Stimulated activated CD4-positive, alpha-beta T cell treated with anti-CD3 and anti-CD28 coated beads, Interleukin-15, amount 100 ng/mL, for 1 hour (primary cell): ENCODE measurements at places on chromosomes 5 and 9.

DNA sequence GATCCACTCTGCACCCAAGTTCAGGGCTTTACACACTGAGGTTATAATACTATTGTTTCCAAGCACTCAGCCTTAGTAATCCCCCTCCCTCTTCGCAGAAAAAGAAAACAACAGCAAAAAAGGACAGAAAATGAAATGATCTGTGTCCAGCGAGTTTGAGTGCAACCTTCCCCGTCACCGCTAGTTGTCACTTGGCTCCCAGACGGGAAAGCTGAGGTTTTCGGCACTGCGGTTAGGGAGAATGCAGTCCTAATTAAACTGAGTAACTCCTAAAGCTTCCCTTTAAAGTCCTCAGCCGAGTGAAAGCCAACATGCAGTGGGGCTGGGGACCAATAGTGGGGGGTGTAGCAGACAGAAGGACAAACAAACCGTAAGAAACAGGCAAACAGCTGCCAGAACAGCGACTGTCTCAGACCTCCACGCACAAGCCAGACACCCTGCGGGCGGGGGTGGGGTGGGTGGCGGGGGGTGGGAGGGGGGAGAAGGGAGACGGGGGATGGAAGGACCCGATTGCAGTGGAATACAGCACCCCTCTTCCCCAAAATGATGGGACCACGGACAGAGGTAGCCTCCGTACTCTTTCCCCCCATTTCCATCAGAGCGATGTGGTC lies 680 bp downstream of the GLRA1 start:
- no peak for DNase-seq

- DNase-seq: no peak
Observed at GRCh38 chr9:107175041-107175440, 108.0 kb upstream of the RAD23B start.

DNA sequence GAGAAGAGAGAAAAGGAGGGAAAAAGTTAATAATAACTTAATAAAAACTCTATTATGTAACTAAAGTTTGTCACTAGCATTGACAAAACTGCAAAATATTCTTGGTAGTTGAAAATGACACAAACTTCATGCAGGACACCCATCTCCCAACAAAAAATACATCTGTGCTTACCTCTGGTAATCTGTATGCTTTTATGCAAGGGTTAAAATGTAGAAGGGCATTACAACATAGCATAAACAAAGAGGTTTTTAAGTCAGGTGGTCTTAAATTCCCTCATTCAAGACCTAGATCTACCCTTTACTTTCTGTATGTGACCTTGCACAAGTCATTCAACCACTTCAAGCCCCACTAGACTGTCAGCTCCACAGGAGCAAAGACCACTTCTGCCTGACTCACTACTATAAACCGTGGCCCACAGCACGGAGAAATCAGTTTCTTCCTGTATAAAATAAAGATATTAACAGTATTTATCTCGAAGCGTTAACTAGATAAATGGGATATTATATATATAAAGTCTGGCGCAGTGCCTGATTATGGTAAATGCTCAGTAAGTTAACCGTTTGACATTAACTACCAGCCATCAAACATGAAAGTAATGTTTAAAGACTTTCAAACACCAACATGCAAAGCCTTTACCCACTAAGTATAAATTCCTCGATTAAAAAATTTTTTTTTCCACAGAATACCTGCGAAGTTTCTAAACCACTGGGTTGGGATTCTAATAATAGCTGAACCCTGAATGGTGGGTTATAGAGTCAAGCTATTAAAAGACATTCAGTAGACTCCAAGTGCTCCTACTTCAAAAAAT lies 2.0 kb downstream of the FBXL17 start:
- DNase-seq: no peak

- DNase-seq: no peak
Observed at GRCh38 chr9:131505012-131505411, 2.3 kb downstream of the POMT1 start.

DNA sequence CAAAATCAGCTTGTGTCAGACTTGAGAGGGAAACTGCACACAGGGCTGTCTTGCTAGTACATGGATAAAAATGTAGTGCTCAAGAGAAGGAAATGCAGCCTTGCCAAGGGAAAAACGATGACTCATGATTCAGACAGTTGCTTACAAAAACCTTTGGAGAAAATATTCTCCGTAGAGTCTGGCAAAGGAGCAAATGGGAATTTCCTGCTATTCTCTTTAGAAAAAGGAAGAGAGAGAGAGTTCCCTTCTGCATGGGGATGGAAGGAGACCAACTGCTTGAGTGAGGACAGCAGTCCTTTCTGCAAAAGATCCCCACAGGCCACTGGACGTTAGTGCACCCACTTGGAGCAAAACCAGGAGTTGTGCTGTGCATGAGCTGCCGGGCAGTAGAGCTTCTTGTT lies 7.6 kb downstream of the IFNB1 start:
- no peak for DNase-seq

GRCh38 chr5:18932081-18932480 lies 1055.9 kb downstream of the CDH18 start:
- no peak for DNase-seq

GRCh38 chr5:178883815-178884430 lies 11.8 kb upstream of the ZFP2 start:
- DNase-seq: no peak

- no peak for DNase-seq
Observed at GRCh38 chr9:16258191-16258590, 612.3 kb downstream of the BNC2 start.

- no peak for DNase-seq
Observed at GRCh38 chr9:127563579-127563978, 48.5 kb upstream of the STXBP1 start.

GRCh38 chr9:86452201-86452828 lies 98.1 kb upstream of the TUT7 start:
- DNase-seq: no peak

DNA sequence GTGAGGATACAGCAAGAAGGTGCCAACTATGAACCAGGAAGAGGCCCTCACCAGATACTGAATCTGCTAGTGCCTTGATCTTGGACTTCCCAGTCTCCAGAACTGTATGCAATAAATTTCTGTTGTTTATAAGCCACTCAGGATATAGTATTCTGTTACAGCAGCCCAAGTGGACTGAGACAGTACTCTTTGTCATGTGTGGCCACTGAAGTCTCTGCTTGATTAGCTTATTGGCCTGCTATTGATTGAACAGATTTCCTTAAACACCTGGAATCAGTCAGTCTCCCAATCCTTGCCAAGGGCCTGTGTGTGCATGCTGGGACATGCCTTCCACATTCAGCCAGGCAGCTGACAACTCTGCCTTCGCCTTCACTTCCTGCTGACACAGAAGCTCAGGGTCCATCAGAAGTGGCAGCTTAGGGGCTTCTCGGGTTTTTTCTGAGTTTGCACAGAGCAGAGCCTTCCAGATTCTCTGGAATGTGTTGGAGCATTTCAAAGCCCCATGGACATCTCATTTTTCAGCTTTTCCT lies 13.7 kb upstream of the ROR2 start:
- DNase-seq: no peak

DNA sequence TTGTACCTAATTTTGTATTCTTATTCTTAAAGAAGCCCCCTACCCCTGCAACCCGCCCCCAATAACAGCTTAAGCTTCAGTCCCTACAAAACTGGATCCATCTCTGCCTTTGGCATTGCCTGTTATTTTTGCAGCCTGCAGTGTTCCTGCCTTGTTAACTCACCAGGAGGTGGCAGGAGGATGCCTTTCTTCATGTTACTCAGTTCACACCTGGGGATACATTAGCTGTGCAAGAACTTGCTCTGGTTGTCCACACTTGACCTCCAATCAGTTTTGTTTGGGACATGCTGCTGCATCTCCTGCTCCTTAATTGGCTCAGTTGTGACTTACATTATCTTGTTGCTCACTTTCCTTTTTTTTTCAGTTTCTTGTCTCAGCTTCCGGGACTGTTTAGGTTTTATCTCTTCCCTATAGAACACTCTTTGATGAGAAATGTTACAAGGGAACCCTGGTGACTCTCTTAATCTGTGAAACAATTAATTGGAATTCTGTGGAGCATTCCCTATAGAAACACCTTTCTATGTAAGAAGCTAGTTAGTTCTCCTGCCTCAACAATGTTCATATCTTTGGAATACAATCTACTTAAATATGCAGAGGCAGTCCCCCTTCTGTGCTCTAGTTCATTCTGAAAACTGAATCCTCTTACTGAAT lies 467.7 kb upstream of the ACO1 start:
- DNase-seq: no peak

GRCh38 chr5:106966686-106967315 lies 703.9 kb downstream of the EFNA5 start:
- no peak for DNase-seq

DNA sequence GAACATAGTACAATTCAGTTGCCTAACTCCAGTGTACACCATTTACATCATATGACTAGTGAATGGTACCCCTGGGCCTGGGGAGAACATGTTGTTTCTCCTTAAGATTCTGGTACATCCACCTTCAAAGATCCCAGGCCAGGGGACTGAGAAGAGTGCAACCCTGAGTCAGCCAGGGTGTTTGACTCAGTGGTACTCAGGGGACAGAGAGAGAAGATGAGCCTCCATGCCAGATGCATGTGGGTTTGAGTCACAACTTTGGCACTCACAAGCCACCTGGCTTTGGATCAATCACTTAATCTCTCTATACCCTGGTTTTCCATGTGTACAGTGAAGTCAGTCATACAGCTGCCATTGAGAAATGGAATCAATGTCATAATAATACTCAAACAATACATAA lies 53.7 kb downstream of the MAP1B start:
- no peak for DNase-seq

DNA sequence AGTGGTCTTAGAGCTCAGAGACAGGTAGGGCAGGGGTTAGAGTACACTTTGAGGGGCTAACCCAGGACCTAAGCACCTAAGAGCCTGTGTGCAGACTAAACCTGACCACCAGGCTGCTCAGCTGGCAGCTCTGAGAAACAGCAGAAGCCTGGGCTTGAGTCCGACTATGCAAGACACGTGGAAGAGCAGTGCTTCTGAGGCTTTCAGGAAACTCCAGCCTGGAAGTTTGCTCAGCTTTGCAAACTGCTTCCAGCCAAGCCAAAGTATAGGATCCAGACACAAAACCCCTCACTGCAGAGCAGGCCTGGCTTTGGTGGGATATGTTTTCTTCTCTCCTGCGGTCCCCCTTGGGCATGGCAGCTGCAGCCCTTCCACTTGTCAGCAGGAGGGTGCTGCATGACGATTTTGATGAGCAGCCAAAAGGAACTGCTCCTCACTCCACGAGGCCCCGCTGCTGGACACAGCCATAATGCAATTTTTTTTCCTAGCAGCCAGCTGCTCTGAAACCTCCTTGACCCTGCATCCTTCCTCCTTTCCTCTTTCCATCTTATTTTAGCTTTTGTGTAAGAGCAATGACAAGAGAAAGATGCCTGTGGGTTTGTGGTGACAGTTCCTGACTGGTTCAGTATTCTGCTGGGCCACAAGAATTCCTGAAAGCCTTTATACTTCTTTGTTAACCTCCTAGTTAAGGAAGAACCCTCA lies 123.1 kb downstream of the LIFR start:
- no peak for DNase-seq

DNA sequence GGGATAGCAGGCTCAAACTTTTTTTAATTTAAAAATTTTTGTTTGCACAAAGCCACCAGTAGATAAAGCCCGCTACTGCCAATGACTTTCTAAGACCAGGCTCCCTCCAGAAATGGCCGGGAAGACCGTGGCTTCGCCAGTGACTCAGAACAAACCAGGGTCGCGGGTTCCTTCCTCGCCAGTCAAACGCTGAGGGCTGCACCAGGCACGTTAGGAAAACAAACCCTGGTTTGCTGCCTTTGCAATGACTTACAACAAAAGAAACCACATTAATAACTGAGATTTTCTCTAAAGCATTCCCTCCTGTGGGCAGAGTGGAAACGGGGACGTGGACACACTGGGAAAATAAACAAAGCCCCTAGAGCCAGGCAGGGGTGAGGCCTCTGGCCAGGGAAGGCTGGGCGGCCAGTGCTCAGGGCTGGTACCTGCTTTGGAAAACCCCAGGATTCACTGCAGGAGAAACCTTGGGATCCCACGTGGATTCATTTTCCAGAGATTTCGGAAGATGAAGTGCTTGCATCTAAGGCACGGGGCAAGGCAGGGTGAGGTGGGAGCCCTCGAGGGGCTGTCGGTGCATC lies 3.8 kb downstream of the PRRX2 start:
- no peak for DNase-seq

DNA sequence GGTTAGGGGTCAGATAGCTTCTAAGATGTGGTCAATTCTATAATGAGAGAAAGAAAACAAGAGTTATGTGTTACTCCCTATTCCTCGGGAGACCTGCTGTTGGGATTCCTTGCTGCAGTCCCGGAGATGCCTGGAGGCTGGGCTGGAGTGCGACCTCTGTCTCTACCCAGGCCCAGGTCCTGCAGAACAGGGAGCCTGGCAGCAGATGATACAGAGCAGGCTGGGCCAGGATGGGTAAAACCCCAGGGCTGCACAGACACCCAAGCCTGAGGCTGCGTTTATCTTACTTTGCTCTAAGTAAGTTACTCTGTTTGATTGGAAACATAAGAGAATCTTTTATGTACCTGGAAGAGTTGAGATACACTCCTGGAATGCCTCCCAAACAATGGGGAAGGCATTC lies 26.9 kb upstream of the FAM120AOS start:
- no peak for DNase-seq

GRCh38 chr5:72209147-72210115 lies 102.2 kb downstream of the MAP1B start:
- DNase-seq: no peak

DNA sequence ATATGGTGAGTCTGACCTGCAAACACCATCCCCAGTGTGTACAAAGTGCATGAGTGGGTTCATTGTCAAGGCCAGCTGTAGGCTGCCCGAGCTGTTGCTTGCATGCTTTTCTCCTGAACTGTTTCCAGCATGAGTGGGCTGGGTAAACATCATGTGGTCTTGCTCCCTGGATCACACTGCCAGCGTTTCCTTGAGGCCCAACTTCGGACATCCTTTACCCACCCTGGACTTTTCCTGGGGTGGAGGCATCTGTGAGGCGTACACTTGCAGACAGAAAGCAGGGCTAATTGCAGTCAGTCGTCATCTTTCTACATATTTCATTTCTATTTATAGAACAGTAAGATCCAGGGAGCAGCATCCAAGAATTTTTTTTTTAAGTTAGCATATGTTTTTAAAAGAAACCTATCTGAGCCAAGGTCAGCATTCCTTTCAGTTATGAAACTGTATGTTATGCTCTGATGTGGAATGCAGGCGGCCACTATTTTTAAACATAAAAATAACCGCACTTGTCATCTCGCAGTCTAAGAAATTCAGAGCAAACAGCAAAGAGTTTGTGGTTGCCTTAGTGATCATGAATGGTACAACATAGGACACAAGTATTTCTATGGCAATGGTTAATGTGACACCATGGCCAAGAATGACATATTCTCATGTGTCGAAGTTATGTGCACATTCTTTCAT lies 106.5 kb upstream of the DMRT1 start:
- no peak for DNase-seq
